ENCODE measurements at places on chromosomes 5 and 9.

DNA sequence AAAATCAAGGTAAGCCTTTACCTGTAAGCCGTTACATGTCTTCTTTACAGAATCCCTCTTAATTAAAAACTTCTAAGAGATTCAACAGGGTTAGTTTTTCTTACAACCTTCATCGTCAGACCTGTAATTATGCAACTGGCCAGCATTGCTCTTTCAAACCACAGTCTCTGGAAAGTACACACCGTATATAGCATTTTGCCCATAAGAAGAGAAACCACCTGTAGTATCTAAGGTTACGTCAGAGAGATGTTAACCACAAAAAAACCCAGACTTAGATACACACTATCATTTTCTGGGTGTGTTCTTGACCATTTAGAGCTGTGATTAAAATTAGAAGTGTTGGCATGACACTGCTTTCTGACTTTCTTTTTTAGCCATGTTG, 140.0 kb downstream of the MUSK start:
- DNase-seq: no peak

GRCh38 chr9:12759761-12760160, 15.1 kb upstream of the LURAP1L start:
- no peak for DNase-seq

DNA sequence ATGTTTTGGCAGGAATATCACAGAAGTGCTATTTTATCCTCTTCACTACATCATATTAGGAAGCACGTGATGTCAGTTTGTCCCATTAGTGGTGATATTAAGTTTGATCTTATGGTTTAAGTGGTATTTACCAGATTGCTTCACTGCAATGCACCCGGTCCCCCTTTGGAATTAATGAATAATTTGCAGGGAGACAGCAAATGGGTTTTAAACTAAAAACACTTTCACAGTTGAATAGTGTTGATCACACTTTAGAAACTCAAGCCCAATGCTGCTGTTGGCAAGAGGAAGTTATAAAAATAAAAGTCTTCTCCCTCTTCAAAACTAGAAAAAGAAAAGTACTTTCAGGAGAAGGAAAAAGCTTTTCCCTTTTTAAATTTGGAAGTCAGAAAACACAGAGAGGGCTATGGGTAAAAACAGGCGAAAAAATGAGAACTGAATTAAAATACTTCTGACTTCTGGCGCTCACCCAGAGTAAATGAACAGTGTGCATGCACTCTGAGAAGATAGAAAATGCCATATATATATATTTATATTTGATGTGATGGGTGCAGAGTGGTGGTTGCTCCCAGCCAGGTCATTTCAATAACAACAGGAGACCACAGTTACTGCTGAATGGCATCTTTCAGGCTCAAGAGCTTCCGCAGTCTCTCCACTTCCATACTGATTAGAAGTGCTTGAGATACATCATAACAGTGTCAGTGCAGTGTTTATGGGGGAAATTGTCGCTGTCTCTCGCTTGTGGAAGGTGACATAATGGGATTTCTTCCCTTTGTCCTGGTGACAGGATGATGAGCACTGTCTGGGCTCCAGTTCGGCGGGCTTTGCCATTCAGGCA, 278.0 kb downstream of the ZSWIM6 start:
- DNase-seq: no peak

DNA sequence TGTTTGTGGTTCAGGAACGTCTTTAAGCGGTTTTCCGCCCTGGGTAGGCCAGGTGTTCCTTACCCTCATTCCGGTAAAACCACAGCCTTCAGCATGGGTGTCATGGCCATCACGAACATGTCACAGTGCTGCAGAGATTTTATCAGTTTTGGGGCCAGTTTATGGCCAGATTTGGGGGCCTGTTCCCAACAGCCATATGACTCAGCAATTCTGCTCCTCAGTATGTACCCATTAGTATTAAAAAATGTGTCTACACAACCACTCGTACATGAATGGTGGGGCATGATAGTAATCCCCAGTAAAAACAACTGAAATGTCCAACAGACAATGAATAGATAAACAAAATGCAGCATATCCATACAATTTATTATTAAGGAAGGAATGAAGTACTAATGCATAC, 51.9 kb upstream of the TTC23L start:
- DNase-seq: no peak

GRCh38 chr9:94084314-94084713, at the start of gene PTPDC1:
Gene PTPDC1 (plus strand): TSS chr9:94084464. CDS start chr9:94084531, 67 bp downstream.
- no peak for DNase-seq

DNA sequence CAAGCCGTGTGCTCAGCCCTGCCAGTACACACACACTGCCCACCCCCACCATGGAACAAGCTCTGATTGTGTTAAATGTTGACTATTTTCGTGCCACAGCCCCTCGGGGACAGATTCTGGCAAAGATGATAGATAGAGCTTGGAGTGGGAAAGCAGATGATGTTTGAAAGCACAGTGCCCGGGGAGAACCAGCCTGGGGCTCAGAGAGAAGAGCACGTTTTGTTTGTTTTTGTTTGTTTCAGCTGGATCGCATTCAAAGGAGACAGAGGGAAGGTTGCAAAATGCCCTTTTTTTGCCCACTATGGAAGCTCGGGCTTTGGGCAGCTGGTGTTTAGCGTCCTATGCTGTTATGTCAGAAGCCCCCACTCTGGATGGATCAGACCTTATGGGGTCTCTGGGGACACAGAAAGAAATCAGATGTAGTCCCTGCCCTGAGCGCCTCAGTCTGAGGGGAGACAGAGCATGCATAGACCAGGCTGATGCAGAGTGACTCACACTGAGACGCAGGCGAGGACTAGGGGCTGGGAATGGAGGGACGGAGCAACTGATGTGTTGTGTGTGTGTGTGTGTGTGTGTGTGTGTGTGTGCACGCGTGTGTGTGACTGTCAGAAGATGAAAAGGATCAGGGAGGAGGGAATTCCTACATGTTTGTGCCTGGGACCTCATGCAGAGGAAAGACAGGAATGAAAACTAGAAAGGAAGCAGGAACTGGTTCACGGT, 229.7 kb downstream of the MELK start:
- no peak for DNase-seq

DNA sequence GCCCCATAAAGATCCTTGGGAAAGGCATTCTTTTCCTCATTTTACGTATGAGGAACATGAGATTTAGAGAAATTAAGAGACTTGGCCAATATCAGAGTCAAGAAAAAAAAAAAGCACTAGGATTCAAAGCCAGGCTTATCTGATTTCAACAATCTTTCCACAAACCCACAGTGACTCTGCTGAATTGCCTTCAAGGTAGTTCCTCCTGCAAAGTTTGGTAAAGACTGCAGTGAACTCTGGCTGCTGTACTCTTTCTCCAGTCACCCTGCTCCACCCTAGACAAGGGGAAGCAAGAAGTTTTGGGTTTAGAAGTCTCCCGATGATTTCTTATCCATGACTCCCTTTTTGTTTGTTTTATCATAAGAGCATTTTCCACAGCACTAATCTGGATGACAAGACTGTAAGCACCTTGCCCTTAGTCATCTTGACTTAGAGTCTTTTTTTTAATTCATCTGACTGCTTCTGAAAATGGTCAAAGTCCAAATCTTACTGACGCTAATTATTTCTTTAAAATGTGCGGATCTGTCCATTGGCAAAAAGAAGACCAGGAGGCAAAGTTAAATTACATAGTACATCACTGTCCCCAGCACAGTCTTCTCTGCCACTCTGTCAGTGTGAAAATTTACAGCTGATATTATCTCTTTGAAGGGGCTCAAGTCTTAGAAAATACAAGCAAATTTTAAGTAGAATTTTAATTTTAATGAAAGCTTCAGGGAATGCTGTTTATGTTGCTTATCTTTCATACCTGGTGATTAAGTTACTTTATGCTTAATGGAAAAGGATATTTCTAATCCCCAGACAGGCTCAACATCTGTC, 180.1 kb downstream of the TTLL11 start:
- DNase-seq: no peak

GRCh38 chr9:31253800-31254762, 1130.4 kb upstream of the ACO1 start:
- DNase-seq: no peak

GRCh38 chr9:113990570-113990907, 87.6 kb downstream of the AMBP start:
- no peak for DNase-seq

DNA sequence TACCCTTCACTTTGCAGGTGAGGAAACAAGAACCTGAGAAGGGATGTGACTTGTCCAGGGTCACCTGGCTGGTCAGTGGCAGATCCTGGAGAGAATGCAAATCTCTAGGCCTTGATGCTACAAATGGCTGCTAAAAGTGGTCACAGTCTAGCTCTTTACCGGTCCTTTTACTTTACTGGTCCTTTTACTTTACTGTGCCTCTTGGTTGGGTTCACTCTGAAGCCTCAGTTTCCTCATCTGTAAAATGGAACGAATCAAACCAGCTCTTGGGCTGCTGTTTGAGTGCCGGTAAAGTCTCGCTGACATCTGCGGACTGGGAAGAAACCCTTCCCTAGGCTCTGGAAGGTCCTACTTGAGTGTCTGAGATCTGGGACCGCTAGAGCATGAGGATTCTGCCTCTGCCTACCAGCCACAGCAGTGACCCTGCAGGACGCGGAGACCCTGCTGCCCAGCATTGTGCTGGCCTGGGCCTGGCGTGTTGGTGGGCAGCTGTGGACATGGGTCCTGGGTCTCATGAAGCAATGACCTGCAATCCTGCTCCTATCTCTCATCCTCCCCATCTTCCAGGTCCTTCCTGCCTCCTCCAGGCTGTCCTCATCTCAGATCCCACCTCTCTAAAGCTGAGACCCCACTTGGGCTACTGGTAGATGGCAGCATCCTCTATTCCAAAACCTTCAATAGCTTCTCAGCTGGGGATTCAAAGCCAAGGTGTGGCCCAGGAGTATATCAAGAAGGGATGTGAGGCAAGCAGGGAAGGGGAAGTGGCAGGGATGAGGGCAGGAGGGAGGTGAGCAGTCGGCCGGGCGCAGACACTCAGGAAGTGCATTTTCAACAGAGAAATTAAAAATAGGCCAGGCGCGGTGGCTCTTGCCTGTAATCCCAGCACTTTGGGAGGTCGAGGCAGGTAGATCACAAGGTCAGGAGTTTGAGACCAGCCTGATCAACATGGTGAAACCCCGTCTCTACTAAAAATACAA, 13.3 kb downstream of the CORO2A start:
- no peak for DNase-seq

- DNase-seq: no peak
Measured at GRCh38 chr5:73188764-73189531, 16.0 kb downstream of the TMEM174 start.

DNA sequence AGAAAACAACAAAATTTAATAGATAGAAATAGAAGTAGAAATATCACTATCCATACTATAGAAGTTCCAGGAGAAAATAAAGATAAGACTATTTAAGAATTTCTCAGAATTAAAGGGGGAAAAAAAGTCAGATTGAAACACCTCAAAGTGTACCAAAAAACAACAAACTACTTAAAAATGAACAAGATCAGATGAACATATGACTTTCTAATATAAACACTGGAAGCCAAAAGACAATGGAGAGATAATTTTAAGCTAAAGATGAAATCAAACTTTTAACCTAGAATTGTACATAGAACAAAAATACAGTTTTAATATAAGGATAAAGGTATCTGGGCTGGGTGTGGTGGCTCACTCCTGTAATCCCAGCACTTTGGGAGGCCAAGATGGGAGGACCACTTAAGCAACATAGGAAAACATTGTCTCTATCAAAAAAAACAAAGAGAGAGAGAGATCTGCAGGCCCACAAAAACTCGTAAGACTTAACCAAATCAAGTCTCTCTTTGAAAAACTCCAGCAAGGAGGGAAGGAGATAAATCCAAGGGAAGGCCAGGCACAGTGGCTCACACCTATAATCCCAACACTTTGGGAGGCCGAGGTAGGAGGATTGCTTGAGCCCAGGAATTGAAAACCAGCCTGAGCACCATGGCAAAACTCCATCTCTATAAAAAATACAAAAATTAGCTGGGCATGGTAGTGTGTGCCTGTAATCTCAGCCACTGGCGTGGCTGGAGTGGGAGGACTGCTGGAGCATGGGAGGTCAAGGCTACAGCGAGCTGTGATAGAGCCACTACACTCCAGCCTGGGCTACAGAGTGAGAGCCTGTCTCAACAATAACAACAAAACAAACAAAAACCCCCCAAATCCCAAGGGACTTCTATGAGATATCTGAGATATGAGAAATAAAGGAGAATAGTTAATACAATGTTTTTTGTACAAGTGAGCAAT, 32.4 kb downstream of the ABHD17B start:
- no peak for DNase-seq

DNA sequence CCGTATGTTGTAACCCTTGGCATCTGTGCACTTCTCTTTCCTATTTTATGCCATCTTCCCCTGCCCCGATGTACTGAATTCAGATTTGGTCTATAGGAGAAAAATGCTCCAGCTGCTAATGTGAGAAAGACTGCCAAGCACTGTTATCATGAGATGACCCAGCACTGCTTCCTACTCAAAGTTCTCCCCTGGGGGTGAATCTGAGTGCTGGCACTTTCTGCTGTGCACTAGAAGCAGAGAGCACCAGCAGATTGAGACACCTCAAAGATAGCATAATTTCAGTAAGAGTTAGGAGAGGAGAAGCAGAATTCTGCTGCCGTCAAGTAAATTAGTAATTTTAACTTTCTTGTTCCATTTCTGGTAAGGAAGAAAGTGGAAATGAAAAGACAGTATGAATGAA, 92.8 kb upstream of the ACOT12 start:
- no peak for DNase-seq
